ENCODE measurements at places on chromosomes 13 and 19.

DNA sequence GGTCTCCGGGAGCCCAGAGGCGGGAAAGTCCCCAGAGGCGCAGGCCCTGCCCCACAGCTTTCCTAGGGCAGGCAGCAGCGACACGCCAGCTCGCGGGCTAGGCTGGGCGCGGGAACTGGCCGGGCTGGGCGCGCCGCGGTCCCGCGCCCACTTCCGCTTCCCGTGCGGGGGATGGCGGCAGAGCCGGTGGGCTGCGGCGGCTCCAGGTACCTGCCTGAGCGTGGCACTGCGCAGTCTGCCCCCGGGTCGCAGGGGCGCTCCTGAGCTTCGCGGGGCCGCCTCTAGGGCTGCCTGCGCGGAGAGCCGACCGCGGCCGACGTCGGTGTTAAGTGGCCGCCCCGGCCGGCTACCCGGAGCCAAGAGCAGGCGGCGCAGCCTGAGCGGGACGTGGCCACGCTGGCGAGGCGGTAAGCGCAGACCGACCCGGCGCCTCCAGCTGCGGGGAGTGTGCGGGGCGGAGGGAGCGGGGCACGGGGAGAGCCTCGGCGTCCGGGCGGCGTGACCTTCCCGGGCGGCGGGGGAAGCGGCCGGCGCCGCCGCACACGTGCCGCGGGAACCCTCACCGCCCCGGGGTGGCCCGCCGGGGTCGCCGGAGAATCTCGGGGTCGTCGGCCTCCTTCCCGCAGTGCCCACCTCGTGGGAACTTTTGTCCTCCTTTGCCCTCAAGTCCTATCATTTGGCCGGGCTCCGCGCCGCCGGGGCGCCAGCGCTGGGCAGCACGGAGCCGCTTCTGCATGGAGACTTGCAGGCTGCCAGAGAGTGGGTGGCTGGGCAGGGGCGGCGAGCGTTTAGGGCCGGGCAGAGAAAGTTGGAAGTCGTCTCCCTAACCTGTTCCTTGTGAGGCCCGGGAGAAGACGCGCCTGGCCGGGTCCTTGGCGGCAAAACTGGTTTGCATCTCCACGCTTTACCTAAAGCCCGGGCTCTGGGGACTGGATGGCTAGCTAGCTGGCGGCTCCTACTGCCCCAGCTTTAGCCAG, 31.4 kb upstream of the MPHOSPH8 start:
- peak; percentile 8 for DNase-seq

DNA sequence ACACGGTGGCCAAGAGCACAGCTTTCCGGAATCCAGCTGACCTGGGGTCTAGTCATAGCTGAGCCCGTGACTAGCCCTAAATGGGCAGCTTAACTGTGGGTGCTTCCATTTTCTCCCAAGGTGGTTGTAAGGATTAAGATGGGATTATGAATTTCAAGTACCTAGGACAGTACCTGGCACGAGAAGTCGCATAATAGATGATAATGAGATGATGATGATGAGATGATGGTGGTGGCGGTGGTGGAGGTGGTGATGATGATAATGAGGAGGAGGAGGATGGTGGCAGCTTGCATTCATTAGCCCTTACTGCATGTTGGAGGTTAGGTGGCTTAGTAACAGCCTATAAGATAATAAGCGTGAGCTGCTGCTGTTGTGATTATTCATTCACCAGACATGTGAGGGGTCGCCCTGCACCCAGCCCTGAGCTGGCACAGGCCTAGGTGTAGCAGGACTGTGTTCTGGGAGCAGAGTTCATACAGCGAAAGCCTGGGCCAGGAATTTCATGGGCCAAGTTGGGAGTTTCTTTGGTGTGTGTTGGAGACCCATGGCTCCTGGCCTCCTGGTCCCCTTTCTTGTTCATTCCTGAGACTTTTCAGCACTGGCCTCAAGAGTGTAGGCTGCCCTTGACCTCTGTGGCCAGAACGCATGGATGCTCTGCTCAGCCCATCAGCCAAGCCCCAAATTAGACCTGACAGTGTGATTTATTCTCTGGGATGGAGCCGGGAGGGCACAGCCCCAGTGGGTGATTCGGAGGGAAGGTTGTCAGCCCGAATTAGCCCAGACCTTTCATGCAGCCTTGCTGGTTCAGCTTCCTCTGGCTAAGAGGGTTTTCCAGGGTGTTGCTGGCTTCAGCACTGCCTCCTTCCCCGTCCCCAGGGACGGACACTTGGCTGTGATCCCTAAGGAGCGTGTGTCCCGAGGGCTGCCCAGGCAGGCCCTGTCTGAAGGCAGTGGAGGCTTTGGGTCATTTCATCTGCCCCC, 128.8 kb downstream of the SIPA1L3 start:
- DNase-seq: no peak

DNA sequence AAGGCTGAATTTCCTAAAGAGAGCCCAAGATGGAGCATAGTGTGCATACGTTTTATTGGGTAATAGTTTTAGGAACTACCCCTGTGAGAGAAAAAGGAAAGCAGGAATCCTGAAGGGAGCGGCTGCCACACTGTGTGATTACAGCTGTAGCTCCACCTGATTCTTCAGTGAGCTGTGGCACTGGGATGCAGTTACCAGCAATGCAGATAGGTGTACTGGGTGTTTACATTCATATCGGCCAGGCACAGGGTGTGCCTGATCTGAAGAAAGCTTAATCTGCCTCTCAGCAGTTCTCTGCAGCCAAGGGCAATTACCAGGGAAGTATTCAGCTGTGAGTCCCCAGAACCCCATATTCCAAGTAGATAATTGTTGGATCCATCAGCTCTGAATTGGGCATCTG, 1541.8 kb downstream of the EFNB2 start:
- no peak for DNase-seq

- DNase-seq: no peak
These were observed 16.4 kb downstream of the EMP3 start for GRCh38 chr19:48341515-48342413.

GRCh38 chr13:46662690-46663089, 109.7 kb downstream of the LRCH1 start:
- no peak for DNase-seq

- no peak for DNase-seq
These were observed 111.5 kb downstream of the TEX26 start for GRCh38 chr13:31043957-31044356.

DNA sequence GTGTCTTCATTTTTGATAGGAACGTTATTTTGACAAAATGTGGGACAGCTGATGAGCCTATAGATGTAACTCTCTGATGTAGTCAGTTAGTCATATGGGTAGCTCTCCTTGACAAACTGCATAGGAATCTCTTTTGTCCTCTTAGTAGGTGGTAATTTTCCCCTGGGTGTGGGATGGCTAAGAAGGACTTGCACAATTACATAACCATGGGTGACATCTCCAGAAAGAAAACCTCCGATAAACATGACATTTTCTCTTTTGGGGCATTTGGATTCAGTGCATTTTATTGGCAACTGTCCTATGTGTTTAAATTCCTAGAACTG, 41.8 kb downstream of the IGFL3 start:
- DNase-seq: no peak

DNA sequence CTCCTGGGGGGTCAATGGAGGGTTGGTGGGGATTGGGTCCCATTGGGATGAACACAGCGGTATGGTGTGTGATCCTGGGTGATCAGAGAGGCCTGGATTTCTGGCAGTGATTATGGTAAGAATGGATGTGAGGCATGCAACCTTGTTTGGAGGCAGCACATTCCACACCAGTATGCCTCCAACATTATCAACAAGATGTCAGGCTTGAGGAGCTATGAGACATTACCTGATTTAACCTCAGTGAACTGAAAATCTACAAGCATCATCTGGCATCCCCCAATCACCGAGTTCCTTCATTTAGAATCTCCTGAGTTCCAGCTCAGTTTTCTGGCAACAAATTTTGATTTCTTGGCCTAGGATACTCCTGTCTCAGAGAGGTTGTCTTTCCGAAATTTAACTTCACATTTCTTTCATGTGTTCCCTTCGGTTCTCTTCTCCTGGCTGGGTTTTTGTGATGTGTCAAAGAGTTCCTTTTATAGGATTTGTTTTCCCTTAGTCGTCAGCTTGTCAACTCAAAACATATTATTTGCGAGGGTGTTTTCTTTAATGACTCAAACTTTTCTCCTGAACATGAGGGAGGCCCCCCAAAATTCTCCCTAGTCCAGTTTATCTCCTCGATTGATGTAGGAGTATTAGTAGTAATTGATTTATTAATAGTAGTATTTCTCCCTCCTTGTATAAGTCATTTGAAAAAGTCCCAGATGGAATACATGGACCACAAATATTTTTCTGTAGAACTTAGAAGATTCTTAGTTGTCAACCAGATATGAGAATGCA, 56.0 kb upstream of the FLT1 start:
- no peak for DNase-seq

- no peak for DNase-seq
These were observed 143.1 kb downstream of the RAP2A start for GRCh38 chr13:97577026-97577425.

GRCh38 chr19:30459859-30460258, 87.7 kb downstream of the ZNF536 start:
- no peak for DNase-seq

DNA sequence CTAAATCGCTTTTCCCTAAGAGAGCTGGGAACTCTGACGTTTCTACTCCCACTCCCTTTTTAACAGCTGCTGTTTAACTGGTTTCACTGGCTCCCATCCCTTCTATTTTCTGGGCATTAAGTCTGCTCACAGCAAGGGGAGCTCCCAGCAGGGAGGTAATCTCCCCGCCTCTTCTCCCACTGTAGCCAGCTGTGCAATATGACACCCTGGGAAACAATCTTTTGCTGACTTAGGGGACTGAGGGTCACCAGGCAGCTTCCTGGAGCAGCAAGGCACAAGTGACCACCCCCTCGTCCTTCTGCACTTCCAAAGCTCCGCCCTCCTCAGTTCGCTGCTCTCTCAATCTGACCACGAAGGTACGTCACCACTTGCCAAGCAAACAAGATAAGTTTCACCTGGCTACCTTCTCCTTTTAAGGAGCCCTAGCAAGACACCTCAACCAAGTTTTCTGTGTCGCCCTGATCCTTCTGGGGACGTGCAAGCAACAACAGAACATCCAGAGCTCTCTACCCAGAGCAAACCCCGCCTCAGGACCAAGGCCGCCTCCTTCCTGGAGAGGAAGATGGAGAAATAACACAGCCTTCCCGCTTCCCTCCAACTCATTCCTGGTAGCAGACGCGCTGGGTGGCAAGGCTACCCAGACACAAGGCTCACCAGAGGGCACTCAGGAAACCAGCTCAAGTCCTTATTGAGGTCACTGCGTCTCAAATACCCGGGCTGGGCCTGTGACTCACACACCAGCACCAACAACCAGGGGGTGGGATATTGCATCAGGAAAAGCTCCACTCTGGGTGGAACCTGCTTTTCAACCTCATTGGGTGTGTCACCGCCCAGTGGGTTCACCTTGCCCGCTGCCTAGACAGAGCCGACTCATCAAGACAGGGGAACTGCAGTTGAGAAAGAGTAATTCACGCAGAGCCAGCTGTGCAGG, 92.4 kb downstream of the STK24 start:
- DNase-seq: no peak

DNA sequence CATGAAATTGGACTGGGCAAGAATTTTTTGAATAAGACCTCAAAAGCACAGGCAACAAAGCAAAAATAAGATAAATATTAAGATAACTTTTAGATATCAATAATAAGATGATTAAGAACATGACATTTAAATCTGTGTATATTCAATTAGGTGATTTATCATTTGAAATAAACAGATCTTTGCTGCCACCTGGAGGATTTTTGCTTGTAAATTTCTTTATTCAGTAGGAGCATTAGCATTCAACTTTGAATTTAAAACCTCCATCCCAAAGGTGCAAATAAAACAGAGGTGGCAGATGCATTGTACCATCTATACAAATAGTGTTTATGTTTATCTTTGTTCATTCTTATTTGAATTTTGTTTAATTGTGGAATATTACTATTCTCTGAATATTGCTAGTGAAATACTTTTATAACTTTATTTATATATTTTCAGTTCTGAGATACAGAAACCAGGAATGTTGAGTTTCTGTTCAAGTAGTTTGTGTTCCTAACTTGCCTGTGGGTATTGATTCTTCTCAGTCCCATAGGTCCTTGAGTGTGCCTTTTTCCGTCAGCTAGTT, 20.9 kb downstream of the COG6 start:
- DNase-seq: no peak
